ENCODE measurements at places on chromosomes 7 and 10. TPM values are rescaled to one million over a fixed set of nuclear protein-coding genes. Genes with fewer than 3 reads are reported as not detected.

The ATOH7 gene
- total RNA-seq = 0.19 TPM

DNA sequence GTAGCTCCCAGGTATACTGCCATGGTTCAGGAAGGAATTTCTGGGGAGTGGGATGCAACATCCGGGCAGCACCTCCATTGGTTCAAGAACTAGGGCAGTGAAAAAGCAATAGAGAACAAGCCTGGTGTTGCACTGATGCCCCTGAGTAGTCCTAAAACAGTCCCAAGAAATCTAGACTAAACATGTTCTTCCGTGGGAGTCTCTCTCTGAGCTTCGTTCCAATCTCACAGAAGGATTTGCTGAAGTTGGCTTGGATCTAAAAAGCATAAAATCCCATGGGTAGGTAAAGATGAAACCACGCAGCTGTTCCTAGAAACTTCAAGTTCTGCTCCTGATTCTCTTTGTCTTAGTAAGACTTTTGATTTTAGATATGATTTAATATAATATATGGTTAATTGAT is 154.5 kb downstream of the PLXDC2 start:
- DNase-seq = no peak

DNA sequence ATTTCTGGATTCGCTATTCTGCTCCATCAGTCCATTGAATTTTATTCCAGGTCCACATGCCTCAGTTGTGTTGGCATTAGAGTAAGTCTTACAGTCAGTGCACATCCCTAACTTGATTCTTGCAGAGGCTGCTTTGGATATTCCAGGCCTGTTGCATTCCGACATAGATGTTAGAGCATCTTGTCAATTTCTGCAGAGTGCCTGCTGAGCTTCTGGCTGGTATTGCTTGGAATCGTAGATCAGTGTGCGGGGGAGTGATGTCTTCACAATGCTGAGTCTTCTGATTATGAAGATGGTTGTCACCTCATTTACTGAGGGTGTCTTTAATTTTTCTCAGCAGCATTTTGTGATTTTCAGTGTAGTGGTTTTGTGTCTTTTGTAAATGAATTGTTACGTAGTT is 45.2 kb downstream of the INPP5A start:
- no peak for DNase-seq

DNA sequence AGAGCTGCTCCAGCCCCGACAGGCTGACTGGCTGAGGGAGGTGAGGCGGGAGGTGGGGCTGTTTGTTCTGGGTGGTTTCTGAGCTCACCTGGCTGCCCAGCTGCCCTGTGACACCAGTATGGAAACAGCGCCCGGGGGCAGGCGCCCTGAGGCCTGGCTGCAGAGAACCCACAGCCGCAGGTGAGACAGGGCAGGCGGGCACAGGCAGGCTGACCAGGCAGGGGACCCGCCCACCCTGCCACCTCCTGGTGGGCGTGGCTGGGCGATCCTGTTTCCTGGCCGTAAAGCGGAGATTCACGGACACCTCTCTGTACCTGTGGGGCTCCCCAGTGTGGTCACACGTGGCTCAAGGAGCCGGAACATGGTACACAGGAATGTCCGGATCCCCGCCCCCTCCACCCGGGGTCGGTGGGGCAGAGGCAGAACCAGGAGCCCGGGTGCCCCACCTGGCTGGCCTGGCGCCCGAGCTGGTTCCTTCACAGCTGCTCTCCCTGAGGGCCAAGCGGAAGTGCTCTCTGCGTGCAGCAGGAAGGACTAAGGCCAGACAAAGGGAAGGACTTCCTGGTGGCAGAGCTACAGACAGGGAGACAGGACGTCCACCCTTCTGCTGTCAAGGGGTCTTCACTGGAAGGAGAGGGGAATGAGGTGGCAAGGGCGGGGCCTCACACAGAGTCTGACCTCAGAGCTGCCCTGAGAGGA is 3.9 kb downstream of the MICALL2 start:
- DNase-seq = no peak

The HOXA2 gene
- not detected for total RNA-seq

- peak; percentile 29 for DNase-seq
Measured at GRCh38 chr10:92290076-92290836, 622 bp downstream of the CPEB3 start.

DNA sequence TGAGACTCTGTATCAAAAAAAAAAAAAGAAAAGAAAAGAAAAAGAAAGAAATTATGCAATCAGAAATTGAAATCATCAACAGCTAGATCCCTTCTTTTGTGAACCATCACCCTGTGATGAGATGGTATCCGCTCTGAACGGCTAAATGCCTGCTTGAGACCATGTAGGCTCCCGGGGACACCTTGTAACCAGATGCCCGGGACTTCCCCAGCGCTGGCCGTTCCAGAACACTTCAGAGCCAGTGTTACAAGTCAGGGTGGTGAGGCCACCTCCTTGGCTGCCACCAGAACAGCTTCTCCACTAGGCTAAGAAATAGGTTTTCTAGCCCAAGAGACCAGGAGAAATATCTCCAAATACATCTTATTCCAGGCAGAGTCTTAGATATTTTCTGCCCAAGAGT is 119.4 kb upstream of the SH2B2 start:
- no peak for DNase-seq

- DNase-seq = peak; percentile 7
Measured at GRCh38 chr10:116469437-116469836, 41.8 kb downstream of the PNLIPRP3 start.

The TNKS2 gene
- total RNA-seq = 55.8 TPM

DNA sequence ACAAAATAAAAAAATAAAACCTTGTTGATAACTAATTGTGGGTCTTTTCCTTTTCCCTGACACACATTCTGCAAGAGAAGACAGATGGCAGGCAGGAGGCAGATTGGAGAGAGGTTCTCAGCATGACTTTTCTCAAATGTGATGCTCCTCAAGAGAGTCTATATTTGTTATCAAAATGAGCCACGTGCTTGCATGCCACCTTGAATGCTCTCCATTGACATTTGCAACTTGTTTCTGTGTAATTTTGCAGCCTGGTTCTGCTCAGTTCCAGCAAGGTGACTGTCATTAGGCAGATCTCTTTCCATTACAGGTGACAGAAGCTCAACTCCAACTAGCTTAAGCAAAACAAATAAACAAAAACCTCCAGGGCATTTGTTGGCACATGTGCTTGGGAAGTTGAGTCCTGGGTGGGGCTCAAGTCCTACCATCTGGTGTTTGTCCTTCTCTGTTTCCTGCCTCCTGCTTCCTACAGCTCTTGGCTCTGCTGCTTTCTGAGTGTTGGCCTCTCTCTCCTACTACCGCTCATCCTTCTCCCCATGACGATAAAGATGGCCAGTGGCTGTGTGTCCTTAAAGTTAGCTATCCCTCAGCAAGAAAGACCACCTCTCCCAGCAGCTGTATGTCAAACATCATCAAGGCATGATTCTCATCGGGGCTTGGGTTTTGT is 56.7 kb downstream of the GRK5 start:
- no peak for DNase-seq

The EVX1 gene
- total RNA-seq = not detected

GRCh38 chr7:98086281-98086718 is 20.4 kb upstream of the LMTK2 start:
- no peak for DNase-seq

The FAM180A gene
- total RNA-seq = not detected

The HOXA5 gene
- total RNA-seq = not detected

The SMKR1 gene
- total RNA-seq = not detected

DNA sequence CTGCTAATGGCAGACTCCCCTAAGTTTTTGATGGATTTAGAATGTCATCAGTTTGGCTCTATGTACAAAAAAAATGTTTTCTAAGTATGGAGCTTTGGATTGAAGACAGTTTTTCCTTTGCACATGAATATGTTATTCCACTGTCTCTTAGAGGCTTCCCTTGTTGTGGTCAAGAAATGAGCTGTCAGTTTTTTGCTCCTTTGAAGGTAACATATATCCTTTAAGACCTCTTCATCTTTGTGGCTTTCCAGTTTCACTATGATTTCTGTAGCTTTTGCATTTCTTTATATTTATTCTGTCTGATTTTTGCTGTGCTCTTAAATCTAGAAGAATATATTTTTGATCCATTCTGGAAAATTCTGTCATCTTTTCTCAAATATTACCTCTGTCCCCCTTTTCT is 15.8 kb upstream of the ODAD2 start:
- no peak for DNase-seq

The GIMAP4 gene
- not detected for total RNA-seq

DNA sequence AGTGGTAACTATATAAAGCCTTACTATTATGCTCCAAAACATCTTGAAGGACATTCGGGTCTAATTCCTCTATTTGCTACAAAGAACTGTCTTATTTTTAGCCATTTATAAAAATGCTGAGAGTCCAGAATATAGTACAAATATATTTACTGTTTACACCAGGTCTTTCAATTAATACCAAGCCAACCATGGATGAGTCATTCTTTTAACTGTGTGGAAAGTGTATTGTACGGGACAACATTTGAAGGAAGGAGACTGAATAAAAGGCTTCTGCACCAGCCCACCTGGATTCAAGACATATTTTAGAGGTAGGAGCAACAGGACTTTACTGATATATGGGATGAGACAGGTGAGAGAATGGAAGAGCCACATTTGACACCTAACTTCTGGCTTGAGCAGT is 35.4 kb downstream of the MASTL start:
- DNase-seq = no peak

The PLAU gene
- 81.2 TPM for total RNA-seq

- DNase-seq = peak; percentile 87
Measured at GRCh38 chr10:77844713-77845445, 81.7 kb downstream of the DLG5 start.

GRCh38 chr10:22133749-22134624 is 83.8 kb downstream of the EBLN1 start:
- DNase-seq = no peak
